ENCODE measurements at places on chromosomes 11 and 22.

DNA sequence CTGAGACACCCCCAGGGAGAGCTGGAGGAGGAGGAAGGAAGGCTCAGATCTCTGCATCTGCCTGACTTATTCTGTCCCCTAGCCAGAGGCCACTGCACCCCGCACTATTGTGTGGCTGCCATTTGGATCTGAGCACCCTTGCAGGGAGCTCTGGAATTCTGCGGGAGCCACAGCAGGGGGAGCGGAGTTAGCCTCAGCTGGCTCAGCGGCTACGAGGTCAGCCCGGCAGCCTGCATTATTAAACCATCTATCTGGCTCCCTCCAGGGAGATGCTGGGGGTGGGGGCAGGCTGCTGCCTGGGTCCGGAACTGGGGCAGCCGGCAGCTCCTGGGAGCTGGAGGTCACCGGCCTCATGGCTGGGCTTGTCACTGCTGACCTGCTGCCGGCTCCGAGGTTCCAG is 6.5 kb upstream of the ELFN2 start:
- no peak for DNase-seq

DNA sequence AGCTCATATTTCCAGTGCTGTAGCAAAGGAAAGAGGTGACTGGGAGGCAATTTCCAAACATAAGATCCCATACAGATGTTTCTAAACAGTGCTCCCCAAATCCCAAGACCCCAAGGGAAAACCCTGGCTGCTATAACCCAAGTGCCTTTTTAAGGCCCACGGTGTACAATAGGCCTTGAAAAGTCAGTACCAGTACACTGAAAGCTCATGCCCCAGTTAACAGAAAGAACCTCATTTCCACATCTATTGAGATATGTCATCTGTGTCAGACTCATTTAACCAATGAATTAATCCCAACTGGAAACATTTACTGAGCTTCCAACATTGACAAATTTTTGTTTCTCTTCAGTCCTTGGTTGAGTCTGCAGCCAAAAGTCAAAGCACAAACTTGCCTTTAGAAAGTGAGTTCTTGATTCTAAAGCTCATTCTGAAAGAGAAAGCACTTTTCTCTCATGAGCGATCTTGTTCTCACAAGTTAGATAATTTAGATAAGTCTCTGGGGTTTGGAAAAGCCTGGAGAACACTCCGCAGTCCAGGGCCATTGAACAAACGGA is 239.8 kb upstream of the ARHGAP20 start:
- no peak for DNase-seq

GRCh38 chr11:8320076-8320475 is 56.4 kb upstream of the LMO1 start:
- no peak for DNase-seq

DNA sequence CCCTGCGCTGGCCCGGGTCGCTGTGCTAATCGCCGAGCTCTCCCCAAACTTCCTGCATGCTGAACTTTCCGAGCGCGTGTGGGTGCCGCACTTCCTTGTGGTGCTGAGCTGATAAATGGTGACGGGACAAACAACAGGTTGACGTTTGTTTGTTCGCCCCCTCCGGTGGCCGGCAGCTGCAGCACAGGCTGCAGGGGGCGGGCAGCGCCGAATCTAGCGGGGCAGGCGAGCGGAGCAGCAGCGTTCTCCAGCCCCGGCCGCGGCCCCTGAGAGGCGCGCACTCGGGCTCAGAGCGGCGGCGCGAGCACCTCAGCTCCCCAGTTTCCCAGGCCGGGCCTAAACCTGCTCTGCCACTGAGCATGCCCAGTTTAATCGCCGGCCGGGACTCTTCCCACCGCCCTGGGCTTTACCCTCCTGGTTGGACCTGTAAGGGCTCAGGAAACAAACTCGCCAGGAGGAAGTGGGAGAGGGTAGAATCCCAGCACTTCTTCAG is at the start of gene PDGFD:
Gene PDGFD (minus strand): TSS at position 120 of the 493 bp plus-strand sequence.
- peak; percentile 50 for DNase-seq

DNA sequence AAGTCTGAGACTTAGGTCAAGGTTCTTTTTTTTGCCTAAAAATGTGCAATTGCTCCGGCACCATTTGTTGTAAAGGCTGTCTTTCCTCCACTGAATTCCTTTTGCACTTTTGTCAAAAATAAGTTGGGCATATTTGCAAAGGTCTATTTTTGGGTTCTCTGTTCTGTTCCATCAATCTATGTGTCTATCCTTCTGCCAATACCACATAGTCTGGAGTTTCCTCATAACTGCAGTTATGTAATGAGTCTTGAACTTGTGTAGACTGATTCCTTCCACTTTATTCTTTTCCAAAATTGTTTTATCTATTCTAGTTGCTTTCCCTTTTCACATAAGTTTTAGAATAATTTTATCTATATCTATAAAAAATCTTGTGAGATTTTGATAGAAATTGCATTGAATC is 6.7 kb downstream of the KCNJ5 start:
- DNase-seq: no peak

DNA sequence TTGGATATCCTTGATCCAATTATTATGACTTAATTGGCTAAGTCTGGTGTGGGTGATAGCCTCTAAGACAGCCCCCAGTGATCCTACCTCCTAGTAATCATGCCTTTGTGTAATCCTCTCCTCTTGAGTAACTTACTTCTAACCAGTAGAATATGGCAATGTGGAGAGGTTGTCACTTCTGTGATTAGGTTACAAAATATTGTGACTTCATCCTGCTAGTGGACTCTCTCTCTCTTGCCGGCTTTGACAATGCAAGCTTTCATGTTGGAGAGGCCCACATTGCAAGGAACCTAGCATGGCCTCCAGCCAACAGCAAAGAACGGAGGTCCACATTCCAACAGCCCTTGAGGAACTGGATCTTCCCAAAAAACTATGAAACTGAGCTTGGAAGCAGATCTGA is 19.5 kb downstream of the YPEL4 start:
- no peak for DNase-seq

DNA sequence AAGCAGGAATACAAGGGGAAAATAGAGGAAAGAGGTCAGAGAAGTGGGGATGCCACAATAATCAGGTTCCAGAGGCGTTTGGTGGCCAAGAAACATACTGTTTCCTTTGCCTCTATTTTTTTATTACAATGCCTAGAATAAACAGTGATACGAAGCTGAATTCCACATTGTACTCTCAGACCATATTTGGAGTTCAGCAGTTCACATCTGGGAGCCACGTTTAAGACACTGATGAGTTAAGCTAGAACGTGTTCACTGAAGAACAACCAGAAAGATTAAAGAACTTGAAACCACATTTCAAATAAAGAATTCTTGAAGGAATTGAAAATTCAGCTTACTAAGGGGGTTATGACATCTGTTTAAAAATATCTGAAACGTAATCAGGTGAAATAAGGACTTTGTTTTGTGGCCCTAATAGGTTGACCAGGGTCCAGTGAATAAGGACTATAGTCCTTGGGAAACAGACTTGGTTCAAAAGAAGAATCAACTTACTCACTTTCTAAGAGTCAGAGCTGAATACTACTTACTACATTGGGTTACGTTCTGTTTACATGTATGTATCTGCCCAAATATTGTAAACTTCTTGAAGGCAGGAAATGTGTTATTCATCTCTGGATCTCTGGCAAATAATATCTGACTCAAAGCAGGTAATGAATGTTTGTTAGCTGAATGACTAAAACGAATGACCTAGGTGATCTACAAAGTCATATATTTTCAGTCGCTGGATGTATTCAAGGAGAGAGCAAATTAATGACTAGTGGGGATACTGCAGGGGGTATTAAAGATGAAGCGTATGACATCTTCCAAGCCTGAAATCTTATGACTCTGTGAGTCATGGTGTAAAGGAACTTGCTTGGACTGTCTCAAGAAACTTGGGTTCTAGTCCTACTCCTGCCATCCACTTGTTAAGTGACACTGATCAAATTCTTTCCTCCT is 247.0 kb upstream of the NARS2 start:
- DNase-seq: no peak

GRCh38 chr11:29305456-29306232 is 711.2 kb downstream of the KCNA4 start:
- no peak for DNase-seq

- no peak for DNase-seq
Observed at GRCh38 chr11:88594274-88594950, 256.9 kb upstream of the CTSC start.

DNA sequence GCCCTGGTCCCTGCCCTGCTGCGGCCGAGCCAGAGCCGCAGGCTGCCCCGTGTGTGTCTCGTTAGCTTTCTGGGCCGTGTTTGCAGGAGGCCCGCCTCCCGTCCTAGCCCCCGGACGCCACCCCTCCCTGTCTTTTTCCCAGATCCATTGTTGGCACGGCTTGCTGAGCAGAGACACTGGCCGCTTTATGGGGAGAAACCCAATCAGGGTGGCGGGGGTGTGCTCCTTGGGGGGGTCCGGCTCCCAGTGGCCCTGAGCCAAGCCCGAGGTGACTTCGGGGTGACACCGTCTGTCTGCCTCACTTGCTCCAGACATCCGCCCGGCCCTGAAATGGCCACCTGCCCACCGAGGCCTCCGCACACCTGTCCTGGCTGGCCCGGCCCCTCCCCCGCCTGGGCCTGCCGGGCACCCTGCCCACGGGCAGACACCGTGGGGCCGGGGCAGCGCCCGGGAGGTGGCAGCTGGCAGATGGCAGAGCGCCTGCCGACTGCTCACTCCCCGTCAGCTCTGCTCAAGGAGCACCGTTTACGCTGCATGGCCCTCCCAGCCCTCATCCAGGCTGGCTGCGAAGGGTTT is 43.1 kb upstream of the PPARA start:
- DNase-seq: peak; percentile 91

- DNase-seq: no peak
Observed at GRCh38 chr11:44645827-44646226, 80.4 kb downstream of the CD82 start.

DNA sequence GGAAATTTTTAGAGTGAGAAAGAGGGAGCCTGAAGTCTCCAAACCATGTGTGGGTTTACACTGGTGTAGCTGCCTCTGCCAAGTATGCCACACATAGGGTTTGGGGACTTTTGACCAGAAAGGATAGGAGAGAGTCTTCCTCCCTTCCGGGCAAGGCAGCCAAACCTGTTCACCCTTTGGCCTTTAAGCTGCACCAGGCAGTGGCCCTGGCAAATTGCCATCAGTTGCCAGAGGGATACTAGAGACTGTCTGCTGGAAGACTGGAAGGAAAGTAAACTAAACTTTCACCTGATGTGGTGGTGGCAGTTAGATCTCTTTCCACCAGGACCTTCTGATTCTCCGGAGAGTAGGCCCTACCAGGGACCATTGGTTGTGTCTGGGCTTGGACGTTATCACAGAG is 1263.2 kb downstream of the FAM181B start:
- DNase-seq: peak; percentile 25

GRCh38 chr22:24583221-24584165 is 9.4 kb downstream of the LRRC75B start:
- DNase-seq: peak; percentile 91

DNA sequence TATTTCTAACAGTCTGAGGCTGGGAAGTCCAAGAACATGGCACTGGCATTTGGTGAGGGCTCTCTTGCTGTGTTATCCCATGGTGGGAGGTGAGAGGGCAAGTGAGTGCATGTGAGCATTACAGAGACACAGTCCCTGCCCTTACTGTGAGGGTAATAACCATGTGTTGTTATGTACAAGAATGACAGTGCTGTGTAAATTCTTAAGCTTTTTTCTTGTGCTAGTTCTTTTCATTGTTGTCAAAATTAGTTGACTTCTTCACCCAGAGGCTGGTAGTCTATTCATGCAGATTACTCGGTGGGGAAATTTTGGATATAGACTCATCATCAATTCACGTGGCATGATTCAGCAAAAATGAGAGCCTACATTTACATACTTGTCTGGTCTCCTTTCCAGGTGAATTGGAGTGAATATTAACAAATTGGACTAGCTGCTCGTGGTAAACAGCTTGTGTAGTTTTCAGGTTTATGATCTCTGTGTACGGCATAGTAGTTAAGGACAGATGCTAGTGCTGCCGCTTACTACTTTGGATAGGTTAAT is 49.3 kb downstream of the ATXN10 start:
- no peak for DNase-seq

GRCh38 chr11:78046486-78046854 is 17.2 kb upstream of the THRSP start:
- no peak for DNase-seq

- DNase-seq: peak; percentile 52
Observed at GRCh38 chr11:46296528-46297448, 19.3 kb downstream of the CREB3L1 start.

DNA sequence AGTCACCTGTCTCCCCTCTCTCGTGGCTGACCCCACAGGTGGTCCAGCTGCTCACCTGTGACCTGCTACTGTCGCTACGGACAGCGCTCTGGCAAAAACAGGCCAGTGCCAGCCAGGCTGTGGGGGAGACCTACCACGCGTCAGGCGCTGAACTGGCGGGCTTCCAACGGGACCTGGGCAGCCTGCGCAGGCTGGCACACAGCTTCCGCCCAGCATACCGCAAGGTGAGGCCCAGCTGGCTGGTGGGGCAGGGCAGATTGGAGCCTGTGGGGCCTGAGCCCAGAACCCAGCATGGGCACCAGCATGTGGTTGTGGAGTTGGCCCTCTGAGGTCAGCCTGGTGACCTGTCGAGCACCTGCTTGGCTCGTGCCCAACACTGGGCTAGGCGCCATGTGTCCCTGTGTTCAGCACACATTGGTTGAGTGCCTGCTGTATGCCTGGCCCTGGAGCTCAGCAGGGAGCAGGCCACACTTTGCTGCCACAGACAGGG is 11.9 kb downstream of the SHISA8 start:
- no peak for DNase-seq

DNA sequence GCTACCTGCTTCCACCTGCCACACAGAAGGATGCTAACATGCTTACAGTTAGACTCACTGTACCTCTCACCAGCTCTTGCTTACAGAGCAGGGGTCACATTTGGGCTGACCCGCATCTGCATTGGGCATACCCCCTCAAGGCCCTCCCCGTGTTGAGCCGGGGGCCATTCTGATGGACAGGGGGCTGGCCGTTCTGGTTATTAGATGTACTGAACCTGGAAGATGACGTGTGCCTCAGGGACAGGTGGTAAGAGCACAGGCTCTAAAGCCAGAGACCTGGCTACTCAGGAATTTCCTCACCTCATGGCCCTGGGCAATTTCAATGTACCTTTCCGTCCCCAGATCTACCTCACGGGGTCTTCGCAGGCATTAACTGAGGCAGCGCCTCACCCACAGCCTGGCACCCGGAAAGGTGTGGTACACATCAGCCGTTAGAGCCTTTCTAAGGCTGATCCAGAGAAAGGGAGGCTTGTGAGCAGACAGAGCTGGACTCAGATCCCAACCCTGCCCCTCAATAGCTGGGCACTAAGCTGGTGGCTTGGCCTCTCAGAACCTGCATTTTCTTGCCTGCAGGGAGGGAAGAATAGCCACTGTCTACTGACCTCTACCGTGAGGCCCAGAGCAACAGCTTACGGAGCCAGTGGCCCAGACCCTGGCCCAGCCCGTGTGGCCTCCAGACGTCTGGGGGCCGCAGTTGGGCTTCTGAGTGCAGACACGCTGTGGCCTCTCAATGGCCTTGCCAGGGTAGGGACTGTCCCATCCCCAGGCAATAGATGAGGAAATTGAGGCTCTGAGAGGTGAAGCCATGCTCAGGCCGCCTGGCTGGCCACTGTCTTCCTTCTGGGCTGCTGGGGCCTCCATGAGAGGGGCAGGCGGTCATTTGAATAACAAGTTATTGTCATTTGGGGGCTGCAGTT is 100.6 kb downstream of the MORC2 start:
- no peak for DNase-seq

All from NCI-H1105 treated with DMSO at 0.1 percent for 48 hours (cell line).